ENCODE measurements at places on chromosomes 2 and 18.

GRCh38 chr18:21105936-21106335 is 5.7 kb downstream of the ROCK1 start:
- no peak for DNase-seq

- no peak for DNase-seq
Observed at GRCh38 chr2:108920686-108921085, 68.3 kb downstream of the EDAR start.

DNA sequence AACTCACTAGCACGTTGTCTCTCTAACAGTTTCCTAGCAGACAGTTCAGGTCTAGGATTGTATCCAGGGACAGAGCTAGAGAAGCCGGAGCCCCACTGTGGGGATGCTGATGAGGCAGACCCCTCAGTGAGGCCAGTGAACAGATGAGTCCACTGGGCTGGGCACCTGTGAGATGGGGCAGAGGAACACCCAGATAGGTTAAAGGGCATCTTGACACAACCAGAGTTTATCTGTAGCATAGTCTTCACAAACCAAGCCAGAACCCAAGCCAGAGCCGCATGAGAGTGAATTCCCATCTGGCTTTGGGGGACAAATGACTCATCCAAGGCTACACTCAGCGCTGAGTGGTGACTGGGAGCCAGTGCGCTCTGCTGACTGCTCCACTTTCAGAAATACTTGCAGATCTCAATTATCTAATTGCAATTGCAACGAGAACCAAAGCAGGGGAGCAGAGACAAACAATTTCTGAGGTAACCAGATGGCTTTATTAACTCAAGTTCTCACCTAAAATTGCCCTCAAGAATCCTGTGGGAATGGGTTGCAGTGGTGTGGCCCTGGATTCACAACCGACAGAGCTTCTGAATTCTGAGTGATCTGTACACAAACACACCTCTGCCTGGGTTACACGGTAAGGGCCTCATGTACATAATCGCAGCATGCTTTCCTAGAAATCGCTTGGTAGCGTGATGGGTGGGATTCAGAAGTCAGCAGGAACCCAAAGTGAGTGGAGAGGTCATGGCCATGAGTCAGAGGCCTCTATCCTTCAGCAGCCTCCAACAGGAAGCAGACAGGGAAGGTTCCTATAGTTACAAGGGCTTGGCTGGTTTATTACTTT is 48.7 kb upstream of the MSH2 start:
- DNase-seq = no peak

DNA sequence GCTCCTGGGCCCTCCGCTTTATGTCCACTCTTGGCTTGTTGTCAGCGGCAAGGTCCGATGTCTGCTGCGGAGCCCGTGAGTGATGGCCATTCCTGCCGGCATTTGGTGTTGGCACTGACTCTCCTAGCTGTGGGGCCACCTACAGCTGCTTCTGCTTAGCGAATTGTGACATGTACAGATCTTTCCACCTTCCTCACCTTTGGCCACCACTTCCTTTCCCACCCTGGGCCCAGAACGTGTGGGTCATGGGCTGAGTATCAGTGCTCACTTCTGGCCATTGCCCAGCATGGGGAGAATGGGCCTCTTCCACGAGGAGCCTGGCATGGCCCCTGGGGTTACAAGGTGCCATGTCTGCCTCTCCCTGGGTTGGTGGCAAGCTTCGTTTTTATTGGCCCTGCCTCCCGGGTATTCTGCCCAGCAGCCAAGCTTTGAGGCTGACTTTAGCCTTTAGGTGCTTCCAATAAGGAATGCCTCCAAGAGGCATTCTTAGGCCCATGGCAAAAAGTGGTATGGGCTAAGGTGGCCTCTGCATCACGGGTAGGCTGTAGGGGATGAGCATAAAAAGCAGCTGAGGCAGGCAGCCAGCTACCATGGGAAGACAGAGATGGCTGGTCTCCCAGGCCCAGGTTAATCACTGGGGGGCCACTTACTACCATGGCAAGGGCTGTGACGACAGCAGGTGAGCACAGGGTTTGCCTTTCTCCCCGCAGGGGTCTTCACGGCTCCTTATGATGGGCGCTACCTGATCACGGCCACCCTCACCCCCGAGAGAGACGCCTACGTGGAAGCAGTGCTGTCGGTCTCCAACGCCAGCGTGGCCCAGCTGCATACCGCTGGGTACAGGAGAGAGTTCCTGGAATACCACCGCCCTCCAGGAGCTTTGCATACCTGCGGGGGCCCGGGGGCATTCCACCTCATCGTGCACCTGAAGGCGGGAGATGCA is 65.8 kb downstream of the EMILIN2 start:
- no peak for DNase-seq

DNA sequence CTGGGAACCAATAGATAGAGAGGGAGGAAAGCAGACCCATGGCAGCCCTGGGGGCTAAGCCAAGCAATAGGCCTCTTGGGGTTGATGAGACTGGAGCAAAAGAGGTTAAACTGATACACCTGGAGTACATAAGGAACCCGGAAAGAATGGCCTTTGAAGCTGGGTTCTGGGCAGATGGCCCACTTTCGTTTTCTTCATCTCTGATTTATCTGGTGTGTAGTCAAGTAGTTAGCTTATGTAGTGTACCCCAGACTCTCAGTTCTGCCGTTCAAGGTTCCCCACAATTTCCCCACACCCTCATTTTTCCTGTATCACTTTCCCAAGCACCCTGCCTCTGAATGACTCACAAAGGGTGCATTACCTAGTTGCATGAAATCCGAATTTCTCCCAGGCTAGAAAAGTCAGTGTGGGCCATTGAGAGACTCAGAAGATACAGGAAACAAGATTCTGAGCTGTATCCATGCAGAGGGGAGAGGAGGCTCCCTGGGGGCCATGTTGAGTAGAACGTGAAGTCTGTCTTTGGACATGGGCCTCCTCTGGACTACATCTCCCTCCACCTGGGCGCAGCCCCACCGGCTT is 235.0 kb downstream of the LOXHD1 start:
- DNase-seq = no peak

GRCh38 chr2:66569321-66569851 is 134.5 kb downstream of the MEIS1 start:
- DNase-seq = no peak

DNA sequence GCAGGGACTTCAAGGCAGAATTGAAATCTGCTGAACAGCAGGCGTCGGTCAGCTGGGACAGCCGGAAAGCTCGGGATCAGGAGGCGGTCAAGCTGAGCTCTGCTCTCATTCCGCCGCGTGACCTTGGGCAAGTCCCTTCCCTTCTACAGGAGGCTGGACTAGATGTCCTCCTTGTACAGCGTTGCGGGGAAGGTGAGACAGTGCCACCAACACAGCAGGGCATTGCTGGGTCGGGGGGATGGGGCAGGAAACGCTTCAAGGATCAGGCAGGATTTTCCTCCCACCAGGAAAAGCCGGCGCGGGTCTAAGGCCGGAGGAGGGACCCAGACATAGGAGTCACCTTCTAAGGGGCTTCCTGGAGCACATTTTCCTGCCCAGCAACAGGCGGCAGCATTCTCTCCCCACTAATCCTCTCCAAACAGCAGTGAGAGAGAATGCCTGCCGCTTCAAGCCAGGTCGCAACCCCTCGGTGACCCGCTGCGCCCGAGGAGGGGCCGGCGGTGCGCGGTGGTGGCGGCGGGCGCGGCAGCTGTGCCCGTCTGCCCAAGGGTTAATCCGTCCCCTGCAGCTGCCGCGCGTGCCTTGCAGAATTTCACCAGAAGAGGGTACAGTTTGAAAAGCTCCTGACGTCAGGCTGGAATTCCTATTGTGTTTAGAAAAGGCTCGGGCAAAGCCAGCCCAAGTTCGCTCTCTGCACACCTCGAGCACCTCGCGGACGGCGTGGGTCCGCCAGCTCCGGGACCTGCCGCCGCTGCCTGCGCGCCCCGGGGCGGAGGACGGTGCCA is at the start of gene KCNF1:
Gene KCNF1, plus strand, starts transcription at position 644 of the 785 bp plus-strand sequence. CDS start 493 bp downstream, outside the sequence.
- no peak for DNase-seq

DNA sequence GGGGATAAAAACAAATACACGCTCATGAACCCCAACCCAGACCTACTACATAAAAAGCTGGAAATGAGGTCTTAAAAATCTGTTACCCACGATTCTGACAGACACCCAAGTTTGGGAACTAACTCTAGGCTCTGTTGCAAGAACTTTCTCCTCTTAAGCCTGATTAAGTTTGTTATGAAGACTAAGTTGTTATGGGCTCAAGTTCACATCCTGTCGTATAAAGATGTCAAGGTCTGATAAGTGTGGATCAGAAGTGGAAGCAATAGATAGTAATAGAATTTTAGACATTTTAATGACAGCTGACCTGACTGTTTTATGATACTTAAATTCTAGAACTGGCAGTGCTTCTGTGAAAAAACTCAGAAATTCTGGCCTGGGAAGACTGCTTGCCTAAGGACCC is 43.2 kb downstream of the LPIN2 start:
- DNase-seq = no peak

GRCh38 chr2:55949613-55950012 is 26.0 kb upstream of the EFEMP1 start:
- no peak for DNase-seq

DNA sequence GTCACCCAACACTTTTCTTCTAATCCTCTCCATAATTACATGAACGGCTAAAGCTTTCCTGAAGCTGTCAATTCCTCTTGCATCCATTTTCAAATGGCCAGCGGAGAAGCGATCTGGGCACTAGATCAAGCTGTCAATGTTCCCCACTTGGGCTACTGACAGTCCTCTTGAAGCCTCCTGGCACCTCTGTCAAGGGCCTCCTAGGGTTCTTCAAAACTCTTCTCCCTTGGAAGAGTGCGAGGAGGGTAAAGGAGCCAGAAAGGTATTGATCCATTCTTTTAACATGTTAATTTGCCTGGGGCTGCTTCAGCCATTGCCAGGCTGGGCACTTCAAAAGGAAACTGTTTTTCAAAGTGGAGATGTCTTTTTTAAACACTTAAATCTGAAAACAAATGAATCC is 19.8 kb downstream of the EPHA4 start:
- DNase-seq = no peak

GRCh38 chr18:74682141-74682990 is 84.7 kb downstream of the ZNF407 start:
- DNase-seq = no peak

DNA sequence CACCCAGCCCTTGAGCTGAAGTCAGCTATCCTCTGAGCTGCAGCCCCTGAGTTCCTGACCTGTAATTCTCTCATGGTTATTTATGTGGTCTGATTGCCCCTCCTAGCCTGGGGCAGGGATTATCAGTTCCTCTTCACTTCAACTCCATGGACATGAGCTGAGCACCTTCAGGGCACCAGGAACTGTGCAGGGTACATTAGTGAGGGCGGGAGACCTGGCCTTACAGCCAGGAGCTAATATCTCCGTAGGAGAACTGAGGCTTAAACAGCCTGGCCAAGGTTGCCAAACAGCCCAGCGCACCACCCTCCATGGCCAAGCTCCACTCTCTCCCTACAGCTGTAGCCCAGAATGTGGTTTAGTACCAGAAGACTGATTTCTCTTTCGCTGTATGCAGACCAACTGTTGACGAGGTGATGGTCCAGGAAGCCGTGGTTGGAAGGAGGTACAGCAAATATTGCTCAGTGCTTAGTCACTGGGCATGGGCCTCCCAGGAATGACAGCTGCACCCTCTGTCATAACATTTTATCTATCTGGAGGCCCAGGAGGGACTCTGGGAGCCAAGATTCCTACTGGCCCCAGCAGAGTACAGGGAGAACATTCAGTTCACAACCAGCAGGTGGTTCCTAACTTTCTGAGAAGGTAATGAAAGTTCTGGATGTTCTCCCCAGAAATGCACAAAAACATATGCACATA is 228.7 kb upstream of the SIX2 start:
- no peak for DNase-seq

DNA sequence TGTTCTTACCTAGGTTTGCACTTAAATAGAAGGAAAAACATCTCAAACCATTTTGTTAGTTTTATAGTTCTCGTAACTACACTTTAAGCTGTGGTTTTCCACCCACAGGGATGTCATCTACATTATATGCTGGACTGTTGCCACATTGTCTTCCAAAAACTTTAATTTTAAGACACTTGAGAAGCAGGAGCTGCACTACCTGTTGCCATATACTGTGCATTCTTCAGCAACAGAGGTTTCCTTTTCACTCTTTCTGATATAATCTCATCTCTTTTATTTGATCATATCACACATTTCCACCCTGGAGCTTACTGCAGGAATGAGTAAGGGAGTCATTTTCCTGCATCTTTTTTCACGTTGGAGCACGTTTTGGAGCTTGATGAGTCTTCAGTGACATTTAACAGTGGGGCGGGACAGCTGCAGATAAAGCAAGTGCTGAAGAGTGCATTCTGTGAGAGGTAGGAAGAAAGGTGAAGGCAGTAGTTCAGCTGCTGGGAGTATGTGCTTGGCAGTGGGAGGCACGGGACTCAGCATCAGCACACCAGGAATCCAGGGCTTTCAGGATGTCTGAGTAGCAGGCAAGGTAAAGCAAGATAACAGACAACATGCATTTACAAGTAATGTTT is 3.8 kb downstream of the LIMS1 start:
- no peak for DNase-seq

- DNase-seq = no peak
Observed at GRCh38 chr2:127371037-127371436, 16.7 kb downstream of the MAP3K2 start.

- DNase-seq = no peak
Observed at GRCh38 chr2:173216668-173217067, 138.0 kb upstream of the CDCA7 start.

DNA sequence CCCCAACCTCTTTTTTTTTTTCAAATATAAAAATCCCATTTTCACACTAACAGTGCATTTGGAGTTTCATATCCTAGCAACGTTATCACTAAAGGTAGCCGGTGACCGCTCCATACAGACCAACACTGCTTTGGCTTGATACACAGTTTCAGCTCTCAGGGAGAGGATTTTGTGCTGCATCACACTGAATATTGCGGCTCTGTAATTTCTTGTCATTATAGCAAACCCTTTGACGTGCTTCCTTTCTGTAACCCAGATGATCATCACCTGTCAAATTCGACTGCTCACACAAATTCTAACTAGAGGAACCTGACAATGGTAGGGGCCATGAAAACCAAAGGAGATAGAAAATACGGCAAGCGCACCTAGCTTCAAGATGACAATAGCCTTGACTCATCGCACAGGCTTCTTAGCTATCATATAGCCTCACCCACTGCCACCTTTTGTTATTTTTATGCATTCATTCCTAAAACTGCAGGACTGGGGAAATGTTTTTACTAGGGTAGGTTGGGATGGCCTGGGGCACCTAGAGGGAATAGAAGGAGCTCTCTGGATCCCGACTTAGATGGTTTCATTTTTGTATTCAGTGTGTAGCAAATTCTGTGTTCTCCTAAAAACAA is 582.9 kb upstream of the PIK3C3 start:
- no peak for DNase-seq

GRCh38 chr18:6885992-6886796 is 156.7 kb downstream of the ARHGAP28 start:
- DNase-seq = peak; percentile 62

DNA sequence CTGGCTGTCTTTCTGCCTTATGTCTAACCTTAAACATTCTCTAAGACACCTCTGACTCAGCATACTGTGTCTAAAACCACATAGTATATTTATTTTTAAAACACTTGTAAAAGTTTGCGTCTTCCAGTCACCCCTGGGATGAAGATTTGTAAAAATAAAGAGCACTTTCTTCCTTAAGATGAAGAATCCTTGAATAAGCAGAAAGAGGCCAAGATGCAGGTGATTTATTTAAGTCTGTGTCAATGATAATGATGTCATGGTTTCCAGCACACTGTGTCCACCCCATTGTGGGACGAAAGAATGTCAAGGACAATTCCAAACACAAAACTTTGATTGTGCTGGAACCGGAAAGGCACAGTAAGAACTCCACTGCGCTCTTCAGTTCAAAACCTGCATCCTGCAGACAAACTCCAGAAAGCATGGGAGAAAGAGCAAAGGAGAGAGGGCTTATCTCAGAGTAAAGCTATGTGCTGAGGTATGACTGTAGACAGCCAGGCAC is 92.9 kb downstream of the ZEB2 start:
- DNase-seq = no peak
